ENCODE measurements at places on chromosomes 4 and X. TPM values are rescaled to one million over a fixed set of nuclear protein-coding genes. Genes with fewer than 3 reads are reported as not detected.
A peak's percentile ranks its signal among the peaks of the same experiment; 100 is the strongest.

DNA sequence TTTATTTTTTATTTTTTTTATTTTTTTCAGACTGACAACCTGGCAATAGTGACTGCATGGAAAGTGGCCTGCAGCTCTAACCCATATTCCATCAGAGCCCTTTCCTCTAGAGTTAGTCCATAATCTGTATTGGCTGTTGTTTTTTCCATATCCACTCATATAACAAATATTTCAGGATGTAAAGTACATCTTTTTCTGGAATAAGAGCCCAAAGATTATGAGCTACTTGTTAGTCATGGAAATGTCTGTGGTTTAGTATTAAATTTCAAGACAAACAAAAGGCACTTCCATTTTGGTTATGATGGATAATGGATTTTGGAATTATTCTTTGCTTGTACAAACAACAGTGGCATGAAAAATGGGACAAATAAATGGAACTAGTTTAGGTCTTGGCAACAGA is 296.0 kb upstream of the HS3ST1 start:
- no peak for DNase-seq

DNA sequence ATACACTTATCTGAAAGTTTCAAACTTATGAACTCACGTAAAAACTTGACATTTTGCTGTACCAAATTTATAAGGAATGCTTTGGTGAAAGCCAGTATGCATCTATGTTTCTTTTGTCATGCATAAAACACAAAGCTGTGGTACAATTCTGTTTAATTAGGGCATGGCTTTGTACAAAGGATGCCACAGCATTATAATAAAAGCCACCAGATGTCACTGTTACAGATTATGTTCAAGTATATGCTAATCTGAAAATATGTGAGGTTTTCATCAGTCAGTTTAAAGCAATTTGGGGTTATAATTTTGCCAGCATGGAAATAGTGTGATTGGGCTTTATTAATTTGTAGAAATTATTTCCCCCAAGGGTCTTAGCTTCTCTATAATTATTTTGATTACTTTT is 69.0 kb downstream of the ATOH1 start:
- DNase-seq: no peak

- DNase-seq: no peak
These were observed 169.8 kb upstream of the GALNT7 start for GRCh38 chr4:172998527-172999469.

DNA sequence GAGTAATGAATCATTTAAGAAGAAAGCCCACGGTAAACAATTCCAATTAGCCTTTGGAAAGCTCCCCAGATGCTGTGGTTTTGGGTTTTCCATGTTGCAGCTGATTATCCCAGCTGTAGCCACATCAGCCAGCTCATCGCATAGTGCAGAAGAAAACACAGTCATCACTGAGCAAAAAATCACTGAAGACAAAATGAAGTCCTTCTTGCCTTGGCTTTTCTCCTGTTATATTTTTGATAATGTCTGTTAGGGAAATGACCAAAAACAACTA is 193.0 kb upstream of the C1QTNF7 start:
- DNase-seq: no peak

DNA sequence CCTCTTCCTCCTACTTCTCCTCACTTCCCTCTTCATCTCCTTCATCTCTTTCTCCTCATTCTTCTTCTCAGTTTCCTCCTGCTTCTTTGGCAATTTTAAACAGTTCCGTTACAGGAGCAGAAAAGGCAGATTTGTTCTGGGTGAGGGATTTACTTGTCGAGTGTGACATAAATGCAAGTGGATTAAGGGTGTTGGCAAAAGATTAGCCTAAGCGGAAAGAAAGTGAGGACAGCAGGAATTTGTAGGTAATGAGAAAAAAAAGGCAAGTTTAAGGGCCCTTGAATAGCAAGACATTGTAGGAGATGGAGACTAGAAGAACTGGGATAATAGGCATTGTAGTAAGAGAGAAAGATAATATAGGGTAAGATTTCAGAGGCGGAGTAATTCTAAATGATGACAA is 841.6 kb downstream of the RAPGEF2 start:
- DNase-seq: no peak

DNA sequence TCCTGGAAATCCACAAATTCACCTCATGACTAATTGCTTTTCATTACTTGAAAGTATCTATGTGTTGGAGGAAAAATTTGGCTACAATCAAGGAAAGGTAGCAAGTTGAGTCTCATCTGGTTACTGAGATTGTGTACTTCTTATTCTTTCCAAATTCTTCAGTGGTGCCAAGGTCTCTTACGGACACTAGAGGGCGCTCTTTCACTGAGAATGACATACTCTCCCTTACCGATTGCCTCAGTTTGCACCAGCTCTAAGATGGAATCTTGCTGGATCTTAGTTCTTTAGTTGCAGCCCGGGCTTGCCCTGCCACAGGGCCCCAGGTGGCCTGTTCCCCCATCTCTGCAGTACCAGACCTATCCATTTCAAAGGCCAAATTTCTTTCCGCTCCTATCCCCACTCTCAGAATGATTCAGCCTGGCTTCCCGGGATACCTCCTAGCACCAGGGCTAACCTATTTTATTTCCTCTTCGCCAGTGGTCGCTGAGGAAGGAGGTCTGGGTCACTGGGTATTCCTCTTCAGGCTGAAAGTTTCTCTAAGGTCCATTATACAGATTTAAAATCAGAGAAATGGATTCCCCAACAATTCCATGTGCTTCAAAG is 24.6 kb upstream of the GPR50 start:
- DNase-seq: peak; percentile 36

DNA sequence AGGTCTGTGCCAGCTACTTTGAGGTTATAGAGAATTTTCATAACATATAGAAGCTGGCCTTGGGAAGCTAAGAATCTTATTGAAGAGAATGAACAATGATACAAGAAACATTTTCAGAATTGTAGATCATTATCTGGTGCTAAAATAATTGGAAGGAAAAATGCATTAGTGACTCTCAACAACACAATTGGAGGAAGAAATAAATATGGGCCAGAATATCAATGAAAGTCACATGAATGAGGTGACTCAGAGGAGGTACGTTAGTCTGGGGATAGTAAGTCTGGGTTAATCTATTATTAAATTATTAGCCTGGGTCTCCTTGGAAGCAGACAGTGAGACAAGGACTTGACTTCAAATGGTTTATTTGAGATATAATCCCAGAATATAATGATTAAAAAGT is 529.3 kb upstream of the SLIT2 start:
- DNase-seq: no peak

DNA sequence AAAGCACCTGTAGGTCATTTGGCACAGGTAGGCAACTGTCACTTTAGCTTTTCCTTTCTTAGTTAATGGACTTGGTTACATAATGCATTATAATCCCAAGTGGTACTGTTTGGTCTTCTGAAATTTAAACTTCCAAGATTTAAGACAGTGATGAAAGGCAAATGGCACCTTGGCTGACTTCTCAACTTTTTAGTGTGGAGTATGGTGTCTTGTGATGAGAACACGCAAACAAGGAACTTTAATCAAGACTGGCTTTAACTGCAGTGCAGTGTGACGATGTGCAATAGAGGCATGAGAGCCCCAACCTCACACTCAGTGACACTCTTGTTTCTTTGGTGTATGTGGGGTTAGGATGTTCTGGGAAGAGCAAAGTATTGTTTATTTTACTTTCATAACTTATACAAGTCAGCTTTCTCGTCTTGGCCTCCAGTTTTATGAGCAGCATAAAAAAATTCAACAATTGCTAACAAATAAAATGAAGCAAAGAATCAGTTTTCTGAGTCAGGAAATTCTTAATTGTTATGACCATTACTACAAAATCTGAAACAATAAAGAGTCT is 171.9 kb downstream of the MAD2L1 start:
- DNase-seq: peak; percentile 2

DNA sequence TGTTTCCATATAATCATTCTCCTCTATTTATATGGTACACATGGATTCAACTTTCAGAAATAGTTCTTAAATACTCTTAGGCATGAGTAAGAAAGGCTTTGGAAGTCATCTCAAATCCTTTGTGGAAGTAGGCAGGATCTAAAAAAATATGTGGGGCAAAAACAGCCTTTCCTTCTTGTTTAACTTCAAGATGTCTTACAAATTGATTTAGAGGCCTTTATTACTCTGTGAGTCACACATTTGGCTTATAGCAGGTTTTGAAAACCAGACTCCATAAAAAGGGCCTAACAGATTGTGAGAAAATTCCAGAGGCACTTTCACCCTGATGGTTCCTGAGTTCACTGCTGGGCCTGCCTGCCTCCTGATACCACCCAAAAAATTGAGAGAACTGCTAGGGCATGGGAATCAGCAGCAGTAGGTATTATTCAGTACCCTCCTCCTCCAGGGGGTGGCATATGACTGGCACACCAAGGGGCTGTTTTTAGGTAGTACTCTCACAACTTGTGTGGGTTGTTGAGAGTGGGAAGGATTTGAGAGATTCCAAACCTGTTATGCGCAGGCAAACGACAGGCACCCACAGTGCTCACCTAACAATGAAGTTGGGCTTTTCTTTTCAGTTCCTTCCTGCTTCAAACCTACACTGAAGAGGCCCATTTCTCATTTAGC is 162.7 kb upstream of the MBNL3 start:
- no peak for DNase-seq

DNA sequence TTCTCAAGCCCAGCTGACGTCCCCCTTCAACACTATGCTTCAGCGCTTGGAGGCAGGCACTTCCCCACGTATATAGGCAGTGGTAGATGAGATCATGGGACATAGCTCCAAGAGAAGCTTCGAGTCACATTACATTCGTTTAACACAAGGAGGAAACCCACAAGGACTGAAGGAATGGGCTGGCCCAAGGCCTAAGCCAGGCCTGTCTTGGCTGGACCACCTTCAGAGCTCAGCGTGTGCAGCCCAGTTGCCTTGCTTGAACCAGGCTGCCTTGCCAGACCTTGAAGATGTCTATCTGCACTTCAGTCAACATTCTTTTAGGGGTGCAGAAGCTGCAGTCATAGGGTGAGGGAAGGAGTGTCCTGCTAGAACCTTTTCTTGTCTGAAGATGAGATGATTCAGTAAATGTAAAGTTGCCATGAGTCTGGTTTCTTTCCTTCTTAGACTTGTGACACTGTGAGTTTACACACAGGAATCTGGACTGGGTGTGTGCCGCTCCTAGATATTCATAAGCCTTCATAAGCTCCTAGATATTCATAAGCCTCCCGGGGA is 144.1 kb upstream of the RBPJ start:
- no peak for DNase-seq

DNA sequence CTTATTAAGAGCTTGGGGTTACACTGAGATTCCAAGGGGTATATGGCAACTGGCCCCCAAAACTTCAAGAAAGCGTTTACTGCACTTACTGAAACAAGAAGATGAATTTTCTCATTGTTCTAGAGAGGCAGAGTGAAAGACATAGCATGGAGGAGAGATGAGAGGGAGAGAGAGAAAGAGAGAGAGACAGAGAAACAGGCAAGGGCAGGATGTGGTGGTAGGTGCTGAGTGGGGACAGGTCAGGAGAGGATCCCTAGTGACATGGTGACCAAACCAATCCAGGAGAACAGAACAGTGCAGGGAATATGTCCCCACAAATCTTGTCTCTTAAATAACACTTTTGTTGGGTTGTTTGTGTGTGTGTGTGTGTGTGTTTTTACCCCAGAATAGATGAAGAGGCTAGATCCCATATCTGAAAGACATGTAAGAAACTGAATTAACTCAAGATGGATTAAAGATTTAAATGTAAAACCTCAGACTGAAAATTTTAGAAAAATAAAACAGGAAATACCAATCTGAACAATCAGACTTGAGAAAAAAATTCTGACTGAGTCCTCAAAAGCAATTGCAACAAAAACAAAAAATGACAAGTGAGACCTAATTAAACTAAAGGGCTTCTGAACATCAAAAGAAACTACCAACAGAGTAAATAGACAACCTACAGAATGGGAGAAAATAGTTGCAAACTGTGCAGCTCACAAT is 202.2 kb downstream of the QDPR start:
- no peak for DNase-seq

DNA sequence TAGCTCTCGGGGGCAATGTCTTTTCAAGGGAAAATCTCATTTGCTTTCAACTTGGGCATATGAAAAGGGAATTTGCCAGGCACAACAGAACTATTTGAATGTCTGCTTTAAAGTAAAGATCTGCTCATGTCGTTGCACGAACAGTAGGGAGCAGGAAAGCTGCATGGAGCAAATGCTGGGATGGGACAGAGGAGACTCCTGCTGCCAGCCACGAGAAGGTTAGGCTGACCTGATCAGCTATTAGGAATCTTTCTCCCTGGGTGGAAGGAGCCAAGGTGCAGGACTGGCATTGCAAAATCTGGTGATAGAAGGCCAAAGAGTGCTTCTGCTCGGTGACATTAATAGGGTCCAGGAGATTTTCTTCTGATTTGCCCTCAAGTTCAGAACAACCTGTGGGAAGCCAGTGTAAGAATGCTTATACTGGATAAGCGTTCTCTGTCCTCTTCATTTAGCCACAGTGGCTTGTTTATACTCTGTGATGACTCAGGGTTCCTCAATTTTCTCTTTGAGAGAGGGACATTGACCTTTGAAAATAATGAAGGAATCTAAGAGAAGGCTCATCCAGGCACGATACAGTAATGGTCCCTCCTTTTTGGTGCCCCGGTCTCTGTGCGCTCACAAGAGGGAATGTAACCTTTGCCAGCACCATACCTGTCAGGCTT is 22.9 kb downstream of the FHL1 start:
- no peak for DNase-seq

DNA sequence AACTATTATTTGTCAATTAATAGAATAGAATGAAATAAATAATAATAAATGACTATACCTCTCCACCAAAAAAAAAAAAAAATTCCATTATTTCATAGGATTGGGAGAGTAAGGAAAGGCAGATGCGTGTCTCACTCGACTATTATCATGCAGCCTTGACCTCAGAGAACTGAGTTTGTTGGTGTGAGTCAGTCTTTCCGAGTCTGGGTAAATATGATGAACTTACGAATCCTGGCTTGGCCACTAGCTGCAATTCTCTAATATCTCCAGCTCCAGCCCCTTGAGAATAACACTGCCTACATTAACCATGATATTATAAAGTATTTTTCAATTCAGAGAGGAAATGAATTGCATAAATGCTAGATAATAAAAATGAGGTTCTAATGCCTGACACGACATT is 46.6 kb upstream of the DHX15 start:
- DNase-seq: no peak

DNA sequence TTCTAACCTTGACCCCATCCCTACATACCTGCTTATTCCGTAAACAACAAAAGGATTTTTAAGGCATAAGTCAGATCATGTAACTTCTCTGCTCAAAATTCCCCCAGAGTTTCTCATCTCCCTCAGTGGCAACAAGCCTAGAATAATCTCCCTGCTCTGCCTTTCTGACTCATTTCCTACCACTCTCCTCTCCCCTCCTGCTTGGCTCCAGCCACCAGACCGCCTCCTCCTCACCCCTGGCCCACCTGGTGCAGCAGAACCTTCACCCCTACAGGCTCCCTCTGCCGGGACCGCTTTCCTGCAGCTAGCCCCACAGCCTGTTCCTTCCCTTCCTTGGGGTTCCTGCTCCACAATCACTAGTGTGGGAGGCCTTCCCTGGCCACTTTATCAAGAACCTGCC is 32.1 kb downstream of the TSPAN5 start:
- DNase-seq: no peak

Gene TRIM60
- not detected for total RNA-seq

Gene ANXA10
- total RNA-seq: 0.34 TPM

Gene CACNA1F
- 1.7 TPM for total RNA-seq

Gene DDX53
- total RNA-seq: not detected

Gene POLN
- 4.6 TPM for total RNA-seq

Gene PIGA
- 14.1 TPM for total RNA-seq

Gene ARMCX2
- 8.3 TPM for total RNA-seq

Gene APEX2
- 20.5 TPM for total RNA-seq

Gene NWD2
- 1.3 TPM for total RNA-seq

Gene S100P
- 15.7 TPM for total RNA-seq

Gene HPRT1
- total RNA-seq: 15.0 TPM
